Epithelial cell of proximal tubule (primary cell): ENCODE measurements at places on chromosomes 7 and 10.

DNA sequence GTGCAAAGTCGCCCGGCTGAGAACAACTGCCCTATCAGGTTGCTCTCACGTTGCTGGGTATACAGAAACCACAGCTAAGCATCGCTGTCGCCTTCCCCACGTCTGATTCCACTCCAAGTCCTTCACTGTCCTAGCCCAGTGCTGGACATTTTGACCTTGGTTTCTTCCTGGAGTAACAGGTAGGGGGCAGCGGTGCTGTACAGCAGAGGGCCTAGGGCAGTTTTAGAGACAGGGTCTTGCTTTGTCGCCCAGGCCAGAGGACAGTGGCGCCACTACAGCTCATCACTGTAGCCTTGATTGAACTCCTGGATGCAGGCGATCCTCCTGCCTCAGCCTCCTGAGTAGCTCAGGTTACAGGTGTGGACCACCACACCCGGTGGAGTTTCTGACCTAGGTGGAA is 2.6 kb downstream of the CLDN15 start:
- DNase-seq, result no peak

DNA sequence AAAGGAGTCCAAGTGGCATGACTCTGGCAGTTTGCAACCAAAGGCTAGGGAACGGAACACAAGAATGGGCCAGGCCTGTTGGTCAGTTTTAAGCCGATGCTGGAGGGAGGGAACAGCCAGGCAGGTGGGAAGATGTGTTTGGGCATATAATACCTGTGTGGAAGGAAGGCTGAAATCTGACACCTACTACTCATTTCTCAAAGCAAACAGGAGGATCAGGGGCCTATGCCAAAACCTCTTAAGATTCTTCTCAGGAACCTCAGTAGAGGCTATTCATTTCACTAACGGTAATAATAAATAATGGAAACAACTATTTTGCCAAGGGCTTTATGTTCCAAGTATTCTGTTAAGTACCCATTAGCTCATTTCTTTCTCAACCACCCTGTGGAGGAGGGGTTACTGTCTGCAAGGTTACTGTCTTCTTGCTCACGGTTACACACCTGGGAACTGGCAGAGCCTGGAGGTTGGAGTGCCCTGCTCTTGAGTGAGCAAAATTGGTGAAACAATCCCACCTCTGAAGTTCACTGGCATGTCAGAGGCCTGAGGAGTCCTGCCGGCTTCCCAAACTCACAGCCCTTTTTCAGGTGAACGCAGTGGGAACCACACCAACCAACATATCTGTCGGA is 35.5 kb downstream of the GOT1 start:
- DNase-seq, result no peak

DNA sequence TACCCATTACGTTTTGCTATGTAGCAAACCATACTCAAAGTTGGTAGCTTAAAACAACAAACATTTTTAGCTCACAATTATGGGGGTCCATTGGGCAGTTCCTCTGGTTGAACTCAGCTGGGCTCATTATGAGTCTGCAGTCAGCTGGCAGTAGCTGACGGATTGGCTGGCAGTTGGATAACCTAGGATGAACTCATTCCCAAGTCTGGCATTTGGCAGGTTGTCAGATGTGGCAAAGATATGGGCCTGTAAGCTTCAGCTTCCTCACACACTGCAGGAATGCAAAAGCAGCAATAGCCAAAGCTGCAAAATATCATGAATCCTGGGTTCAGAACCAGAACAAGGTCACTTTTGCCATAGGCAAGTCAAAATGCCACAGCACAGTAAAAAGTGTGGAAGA is 412.2 kb upstream of the SORCS1 start:
- DNase-seq, result peak; percentile 23

GRCh38 chr7:63925262-63925625 is 73.4 kb upstream of the ZNF722 start:
- DNase-seq, result no peak

DNA sequence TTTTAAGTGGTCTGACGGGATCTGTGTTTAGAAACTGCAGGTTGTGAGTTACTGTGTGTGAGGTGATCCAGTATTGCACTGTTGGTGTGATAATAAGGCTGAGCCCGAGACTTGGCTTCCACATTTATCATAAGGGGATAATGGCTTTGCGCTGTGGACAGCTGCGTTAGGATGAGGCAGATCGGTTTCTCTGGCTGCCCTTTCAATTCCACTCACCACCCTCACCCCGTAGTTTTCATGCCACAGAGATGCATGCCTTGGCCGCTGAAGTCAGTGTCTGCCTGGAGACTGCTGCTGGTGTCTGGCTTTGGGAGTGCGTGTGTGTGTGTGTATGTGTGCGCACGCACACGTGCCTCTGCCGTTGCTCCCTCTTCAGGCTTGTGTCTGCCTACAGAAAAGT is 273.0 kb downstream of the CCDC3 start:
- no peak for DNase-seq
